ENCODE measurements at places on chromosomes 16 and 17. TPM values are rescaled to one million over a fixed set of nuclear protein-coding genes. Genes with fewer than 3 reads are reported as not detected.

DNA sequence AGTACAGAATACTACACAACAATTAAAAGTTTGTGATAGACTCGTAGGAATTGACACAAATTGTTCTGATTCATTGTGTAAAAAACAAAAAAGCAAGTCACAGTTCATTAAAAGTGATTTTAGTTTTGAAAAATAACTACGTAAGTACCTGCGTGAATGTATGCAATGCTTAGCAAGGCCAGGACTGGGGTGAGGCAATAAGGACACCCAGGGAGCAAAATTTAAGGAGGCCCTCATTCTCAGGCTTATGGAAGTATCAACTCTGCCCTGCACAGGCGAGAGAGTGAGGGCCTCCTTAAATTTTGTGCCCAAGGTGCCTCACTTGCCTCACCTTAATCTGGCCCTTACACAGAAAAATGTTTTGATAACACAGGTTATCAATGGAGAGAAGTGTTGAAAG, 31.4 kb downstream of the NOG start:
- no peak for DNase-seq

- DNase-seq, result no peak
These were observed 24.1 kb downstream of the SEC14L5 start for GRCh38 chr16:4982056-4982867.

- DNase-seq, result no peak
These were observed 1.1 kb downstream of the MLST8 start for GRCh38 chr16:2206420-2206779.

Gene CLEC19A
- total RNA-seq, result not detected

Gene SBK1
- total RNA-seq, result 5.1 TPM

DNA sequence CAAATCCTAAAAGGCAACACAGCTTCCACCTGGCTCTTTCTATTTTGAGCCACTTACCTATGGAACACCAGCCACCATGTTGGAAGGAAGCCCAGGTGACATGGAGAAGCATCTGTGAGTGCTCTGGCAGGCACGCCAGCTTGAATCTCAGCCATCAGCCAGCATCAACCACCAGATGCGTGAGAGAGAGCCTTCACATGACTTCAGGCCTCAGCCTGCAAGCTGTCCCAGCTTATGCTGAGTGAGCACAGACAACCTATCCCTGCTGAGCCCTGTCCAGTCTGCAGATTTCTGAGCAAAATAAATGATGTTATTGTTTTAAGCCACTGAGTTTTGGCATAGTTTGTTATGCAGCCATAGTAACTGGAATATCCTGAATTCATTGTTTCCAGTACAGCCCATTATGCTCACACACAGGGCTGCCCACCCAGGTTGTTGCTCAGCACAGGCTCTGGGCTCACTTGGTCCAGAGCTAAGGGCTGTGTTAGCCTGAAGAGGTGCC, 35.1 kb downstream of the TMEM238L start:
- no peak for DNase-seq

GRCh38 chr16:72302332-72302731, 130.4 kb upstream of the PMFBP1 start:
- DNase-seq, result no peak

GRCh38 chr16:56993204-56993603, 3.8 kb downstream of the NLRC5 start:
- no peak for DNase-seq

Gene SLC6A4
- total RNA-seq, result 0.29 TPM

Gene CD300LB
- total RNA-seq, result not detected

GRCh38 chr17:35163886-35164285, 16.3 kb downstream of the UNC45B start:
- DNase-seq, result no peak

DNA sequence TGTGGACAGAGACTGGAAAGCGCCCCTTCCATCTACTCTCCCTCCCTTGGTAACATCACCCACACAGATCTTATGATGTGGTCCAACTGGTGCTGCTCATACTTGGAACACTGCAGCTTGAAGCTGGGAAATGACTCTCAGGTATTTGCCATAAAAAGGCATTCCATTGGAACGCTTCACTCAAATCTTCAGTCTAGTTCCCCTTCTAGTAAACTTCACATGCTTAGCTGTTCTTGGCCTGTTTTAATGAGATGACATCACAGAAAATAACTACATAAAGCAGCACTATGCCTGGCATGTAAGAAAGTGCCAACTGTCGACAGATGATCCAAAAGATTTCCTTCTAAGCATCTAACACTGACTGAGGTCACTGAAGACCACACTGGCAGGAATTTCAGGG, 9.3 kb downstream of the ZNF263 start:
- DNase-seq, result no peak

- DNase-seq, result peak; percentile 23
These were observed 87.8 kb downstream of the PLCG2 start for GRCh38 chr16:81866820-81867440.

Gene SYNGR3
- not detected for total RNA-seq

DNA sequence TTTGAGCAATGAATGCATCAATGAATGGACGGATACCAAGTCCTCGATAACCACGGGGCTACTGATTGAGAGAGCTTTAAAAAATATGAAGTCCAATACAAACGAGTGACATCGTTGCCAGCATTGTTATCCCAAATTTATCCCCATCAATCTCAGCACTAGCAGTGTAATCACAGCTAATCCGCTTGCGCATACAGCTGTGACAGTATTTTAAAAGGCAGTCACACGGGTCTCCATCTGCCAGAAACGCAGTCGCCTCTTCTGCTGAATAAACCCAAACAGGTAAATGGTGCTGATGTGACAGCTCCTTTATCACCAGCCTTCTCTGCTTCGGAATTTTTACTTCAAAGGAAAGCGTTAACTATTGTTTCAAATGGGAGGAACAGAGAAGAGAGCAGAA, 311.1 kb downstream of the XYLT1 start:
- no peak for DNase-seq

Gene MPP3
- total RNA-seq, result 7.1 TPM

DNA sequence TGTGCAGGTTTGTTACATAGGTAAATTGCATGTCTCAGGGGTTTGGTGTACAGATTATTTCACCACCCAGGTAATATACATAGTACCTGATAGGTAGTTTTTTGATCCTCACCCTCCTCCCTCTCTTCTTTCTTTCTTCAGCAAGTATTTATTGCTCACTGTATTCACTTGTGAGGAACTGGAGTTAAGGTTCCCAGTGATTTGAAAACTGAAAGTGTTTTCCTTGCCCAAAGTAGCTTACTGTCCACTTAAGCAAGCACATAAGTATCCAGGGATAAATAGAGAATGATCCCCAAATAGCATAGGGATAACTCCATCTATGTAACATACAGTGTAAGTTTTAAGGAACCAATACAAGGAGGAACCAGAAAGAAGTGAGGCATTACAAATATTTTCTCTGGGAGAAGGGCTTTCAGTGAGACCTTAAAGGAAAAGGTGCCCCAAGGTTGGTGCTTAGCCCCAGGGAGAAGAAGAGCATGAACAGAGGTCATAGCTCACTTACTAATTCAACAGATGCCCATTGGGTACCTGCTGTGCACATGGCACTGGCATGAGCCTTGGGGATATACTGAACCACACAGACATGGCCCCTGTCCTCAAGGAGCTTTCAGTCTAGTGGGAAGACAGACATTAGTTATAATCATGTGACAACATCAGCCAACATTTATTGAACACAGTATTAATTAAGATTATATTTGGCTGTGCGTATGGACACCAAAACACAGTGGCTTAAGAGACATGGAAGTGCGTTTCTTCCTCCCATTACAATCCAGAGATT, 17.0 kb downstream of the MYL4 start:
- DNase-seq, result no peak

GRCh38 chr16:24836836-24837235, 8.9 kb upstream of the SLC5A11 start:
- no peak for DNase-seq

All from thyroid gland (tissue), 4 donors.